ENCODE measurements at places on chromosomes 5 and 9.

GRCh38 chr5:31270396-31270795, 76.9 kb downstream of the CDH6 start:
- no peak for DNase-seq

DNA sequence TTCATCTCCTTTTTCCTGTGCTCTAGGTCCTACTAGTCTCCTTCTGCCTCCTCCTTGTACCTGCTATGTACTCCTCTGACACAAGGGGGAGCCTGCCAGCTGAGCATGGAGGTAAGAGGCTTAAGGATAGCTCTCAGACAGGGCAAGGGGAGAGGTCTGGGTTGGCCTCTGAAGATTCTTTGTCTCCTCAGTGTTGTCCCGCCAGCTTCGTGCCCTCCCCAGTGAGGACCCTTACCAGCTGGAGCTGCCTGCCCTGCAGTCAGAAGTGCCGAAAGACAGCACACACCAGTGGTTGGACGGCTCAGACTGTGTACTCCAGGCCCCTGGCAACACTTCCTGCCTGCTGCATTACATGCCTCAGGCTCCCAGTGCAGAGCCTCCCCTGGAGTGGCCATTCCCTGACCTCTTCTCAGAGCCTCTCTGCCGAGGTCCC, 3.8 kb downstream of the CREB3 start:
- DNase-seq, result no peak

GRCh38 chr9:113649855-113650206, 186.3 kb downstream of the RGS3 start:
- DNase-seq, result no peak

DNA sequence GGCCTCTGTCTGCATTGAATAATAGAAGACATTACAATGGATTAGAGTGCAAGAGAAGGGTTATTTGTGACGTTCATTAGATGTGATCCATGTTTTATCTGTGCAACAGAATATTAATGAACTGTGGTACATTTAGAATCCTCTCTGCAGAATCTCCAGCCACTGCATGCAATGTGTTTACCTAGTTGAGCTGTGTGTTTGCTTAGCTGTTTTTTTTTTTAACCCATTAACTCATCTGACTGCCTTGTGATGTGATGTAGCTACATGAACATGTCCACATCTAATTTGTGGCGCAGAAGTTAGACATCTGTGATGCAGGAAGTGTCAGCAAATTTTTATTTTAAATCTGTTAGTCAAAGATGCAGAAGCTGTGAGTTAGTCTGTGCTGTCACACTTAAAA, 236.9 kb downstream of the CD180 start:
- DNase-seq, result no peak

DNA sequence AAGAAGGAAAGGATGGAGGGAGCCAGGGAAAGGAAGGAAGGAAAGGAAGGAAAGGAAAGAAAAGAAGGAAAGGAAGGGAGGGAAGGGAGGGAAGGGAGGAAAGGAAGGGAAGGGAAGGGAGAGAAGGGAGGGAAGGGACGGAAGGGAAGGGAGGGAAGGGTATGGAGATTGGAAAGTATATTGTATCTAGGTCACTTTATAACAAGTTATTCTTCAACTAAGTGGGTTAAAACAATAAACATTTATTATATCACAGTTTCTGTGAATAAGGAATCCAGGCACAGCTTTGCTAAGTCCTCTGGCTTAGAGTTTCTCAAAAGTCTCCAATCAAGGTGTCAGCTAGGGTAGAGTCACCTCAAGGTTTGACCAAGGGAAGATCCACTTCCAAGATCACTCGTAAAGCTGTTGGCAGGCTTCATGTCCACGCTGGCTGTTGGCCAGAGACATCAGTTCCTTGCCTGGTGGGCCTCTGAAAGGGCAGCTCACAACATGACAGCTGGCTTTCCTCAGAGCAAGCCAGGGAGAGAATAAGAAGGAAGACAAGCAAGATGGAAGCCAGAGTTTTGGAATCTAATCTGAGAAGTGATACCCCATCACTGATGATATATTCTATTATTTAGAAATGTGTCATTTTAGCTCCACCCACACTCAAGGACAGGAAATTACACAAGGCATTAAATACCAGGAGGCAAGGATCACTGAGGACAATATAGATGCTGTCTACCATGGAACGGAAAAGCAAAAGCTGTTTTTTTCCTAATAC, 105.1 kb downstream of the DEPDC1B start:
- no peak for DNase-seq

DNA sequence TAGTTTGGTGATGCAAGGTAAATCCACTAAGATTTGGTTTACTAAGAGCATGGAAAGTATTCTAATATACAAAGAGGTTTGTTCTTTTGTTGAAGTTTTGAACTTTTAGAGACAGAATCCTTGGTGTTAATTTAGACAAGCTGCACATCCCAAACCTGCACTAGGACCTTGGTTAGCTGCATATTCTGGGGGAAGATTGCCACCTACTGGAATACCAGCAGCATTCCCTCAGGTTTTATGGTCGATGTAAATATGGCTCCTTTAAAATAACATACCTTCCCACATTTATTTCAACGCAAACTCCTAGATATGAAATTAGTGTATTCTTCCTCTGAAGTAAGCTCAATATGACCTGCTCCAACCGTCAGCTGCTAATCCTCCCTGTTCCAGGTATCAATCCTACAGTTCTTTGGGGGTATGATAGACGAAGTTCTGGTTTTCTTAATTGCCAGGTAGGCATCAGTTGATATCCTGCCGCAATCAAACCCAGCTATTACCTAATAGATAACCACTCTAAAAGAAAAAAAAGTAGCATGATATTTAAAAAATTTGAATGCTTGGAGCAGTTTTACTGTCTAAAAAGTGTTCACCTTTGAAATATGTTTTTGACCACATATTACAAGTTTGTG, 624.1 kb downstream of the ISL1 start:
- no peak for DNase-seq

GRCh38 chr5:126122942-126123341, 300.3 kb upstream of the GRAMD2B start:
- no peak for DNase-seq

DNA sequence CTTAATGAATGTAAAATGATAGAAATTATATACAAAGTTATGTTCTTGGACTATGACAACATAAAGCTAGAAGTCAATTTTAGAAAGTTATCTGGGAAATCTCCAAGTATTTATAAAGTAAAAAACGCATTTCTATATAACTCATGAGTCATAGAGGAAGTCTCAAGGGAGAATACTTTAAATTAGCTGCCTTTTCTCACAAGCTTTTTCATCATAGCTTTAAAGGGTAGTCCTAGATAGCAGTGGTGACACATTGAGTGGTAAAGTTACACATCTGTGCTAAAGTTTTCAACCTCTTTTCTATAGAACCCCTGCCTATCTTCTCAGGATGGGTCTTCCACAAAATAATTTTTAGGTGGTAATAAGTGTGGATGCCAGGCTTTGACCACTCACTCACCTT, 598.3 kb upstream of the FAM174A start:
- no peak for DNase-seq

DNA sequence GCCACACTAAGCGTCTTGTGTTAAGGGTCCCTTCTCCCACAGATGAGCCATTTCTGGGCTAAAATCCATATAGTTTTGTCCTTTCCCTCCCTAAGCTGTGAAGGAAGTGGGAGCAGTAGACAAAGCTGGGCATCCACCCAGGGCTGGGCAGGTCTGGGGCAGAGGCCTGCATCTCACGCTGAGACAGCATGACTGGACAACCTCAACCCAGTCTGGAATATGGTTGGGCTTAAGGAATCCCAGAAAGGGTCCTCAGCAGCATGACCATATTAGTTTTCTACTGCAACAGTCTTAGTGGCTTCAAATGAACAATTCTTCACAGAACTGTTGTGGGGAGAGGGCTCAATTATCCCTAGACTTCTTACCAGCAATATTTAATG, 173.8 kb downstream of the AUH start:
- DNase-seq, result no peak

DNA sequence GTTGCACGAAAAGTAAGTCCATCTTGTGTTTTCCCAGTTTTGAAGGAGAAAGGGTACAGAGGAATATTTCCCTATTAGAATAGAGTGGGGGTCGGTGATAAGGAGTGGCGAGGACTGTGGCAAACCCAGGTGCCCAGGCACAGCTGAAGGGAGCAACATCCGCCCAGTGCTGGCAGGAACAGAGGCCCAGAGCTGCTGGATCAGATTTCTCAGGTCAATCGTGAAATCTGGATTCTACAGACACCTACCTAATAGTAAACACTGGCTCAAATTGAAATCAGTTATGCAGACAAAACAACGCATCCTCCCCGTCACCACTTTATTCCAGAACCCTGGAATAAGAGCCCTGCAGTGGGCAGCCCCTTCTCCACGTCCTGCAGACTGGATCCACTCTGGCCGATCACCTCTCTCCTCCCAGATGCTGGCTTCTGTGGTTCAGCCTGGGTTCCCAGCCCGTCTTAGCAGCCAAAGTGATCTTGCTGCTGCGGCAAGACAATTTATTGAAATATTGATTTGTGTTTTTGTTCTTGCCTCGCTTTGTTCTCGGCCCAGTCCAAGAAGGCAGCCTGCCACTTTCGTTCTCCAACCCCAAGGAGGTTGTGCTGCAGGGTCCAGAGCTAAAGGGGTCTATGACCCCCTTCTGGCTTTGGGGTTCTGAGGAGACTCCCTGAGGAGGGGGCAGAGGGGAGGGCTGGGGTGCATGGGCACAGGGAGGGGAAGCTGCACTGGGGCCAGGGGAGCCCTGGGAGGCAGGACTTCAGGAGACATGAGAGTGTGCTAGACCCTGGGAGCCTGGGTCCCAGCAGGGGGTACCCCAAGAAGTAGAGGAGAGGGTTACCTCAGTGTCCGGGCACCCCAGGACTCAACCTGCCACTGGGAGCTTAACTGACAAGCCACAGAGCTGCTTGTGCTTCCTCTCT, 103.3 kb downstream of the ZNF354C start:
- no peak for DNase-seq
